HT-29 (cell line): ENCODE measurements at places on chromosomes 11 and 22. TPM values are rescaled to one million over a fixed set of nuclear protein-coding genes. Genes with fewer than 3 reads are reported as not detected.

Gene INSC
- 0.29 and 1.7 TPM in 2 replicates for total RNA-seq

Gene SLC16A8
- total RNA-seq: not detected in 2 replicates

- DNase-seq: no peak
Measured at GRCh38 chr11:1083621-1084551, 9.2 kb downstream of the MUC2 start.

- no peak for DNase-seq
Measured at GRCh38 chr22:27466778-27467438, 334.6 kb downstream of the MN1 start.

DNA sequence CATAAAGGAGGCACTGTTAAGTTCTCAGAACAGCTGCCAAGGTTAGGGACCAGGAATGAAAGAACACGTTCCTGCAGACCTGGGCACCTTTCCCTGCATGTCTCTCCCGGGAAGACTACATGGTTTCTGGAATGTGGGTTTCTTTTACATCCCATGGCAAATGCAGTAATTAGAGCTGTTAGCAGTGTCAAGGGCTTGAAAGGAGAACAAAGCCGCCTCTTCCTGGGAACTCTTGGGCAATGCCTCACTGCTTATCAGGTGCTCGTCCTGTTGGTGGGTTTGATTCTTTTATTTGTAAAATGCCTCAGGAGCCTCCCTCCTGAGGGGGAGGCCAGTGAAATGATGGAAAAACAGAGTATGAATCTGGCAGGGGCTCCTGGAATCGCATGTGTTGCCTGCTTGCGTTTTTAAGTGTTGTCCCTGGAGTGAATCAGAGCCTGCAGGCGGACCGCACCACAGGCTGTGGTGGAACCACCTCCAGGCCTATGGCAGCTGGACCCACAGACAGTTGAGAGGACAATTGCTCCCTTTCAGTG lies 723 bp upstream of the C22orf31 start:
- no peak for DNase-seq
